ENCODE measurements at places on chromosomes 7 and 10. TPM values are rescaled to one million over a fixed set of nuclear protein-coding genes. Genes with fewer than 3 reads are reported as not detected.

DNA sequence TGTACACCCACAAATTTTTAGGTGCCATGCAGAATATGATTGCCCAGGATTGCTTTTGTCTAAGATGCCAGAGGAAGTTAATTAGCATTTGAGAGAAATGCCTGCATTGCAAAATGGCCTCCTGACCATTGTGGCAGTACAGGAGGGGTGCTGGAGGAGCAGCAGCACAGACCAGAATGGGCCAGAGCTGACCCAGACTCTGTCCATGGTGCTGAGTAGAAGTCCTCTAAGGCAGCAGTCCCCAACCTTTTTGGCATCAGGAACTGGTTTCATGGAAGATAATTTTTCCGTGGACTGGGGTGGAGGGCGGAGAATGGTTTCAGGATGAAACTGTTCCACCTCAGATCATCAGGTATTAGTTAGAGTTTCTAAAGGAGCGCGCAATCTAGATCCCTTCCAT, 217.8 kb upstream of the AGK start:
- no peak for DNase-seq

- no peak for DNase-seq
Observed at GRCh38 chr7:16438988-16439387, 17.6 kb upstream of the CRPPA start.

DNA sequence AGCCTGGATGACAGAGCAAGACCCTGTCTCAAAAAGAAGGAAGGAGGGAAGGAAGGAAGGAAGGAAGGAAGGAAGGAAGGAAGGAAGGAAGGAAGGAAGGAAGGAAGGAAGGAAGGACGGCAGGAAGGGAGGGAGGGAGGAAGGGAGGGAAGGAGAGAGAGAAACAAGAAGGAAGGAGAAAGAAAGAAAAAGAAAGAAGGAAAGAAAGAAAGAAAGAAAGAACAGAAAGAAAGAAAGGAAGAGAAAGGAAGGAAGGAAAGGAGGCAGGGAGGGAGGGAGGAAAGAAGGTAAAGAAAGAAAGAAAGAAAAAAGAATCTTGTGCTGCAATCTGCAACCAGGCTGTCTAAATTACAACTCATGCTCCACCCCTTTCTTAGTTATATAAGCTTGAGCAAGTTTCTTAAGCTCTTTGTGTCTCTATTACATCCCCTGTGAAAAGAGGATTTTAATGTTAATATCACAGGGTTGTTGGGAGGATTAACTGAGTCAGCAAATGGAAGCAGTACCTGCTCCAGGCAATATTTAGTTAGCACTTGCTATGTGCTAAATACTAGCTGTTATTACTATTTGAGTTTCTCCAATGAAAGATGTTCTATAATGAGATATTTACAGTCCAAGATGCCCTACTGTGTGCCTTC, 917.9 kb upstream of the AUTS2 start:
- no peak for DNase-seq

GRCh38 chr7:106416430-106416829, 131.6 kb upstream of the NAMPT start:
- no peak for DNase-seq

- no peak for DNase-seq
Observed at GRCh38 chr10:107085665-107086525, 78.6 kb downstream of the SORCS1 start.

GRCh38 chr7:44534501-44534900, 6.6 kb downstream of the NPC1L1 start:
- no peak for DNase-seq

DNA sequence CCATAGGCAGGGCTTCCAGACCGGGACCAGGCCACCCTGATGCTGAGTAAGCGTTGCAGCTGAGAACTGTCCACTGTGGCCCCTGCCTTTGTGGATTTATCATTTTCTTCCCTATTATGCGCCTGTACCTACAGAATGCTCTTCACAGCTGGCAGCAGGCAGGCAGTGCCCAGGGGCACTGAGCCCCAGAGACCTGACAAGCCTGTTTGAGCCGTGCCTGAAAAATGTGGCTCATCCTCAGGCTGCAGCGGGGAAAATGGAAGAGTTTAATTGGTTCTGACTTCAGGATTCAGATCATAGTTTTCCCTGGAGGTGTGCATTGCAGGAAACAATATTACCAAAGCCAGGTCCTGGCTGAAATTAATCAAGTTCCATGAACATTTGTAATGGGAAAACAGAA, 200.2 kb downstream of the ZNF438 start:
- DNase-seq: no peak

DNA sequence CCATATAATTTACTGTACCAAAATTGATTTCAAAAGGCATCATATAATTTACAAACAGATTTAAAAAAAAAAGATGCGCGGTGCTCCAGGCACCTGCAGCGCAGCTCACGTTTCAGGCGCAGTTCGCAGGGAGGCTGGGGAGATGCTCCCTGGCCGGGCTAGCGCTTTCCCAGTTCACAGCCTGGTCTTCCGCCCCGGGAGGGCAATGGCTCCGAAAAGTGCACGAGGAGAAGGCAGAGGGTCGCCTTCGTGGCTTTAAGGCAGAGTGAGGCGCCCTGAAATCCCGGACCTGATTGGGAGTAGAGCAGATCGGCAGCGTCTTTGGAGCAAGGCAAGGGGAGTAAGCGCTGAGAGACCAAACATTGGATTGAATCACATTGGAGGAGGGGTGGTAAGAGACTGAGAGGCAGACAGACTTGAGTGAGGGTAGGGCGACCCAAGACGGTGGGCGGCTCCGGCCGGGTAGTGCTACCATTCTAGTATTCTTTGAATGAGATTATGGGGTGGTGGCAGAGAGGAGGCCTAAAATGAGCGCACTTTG, 1.5 kb downstream of the NEUROG3 start:
- DNase-seq: no peak

GRCh38 chr10:29878492-29878891, 180.9 kb downstream of the JCAD start:
- DNase-seq: no peak

DNA sequence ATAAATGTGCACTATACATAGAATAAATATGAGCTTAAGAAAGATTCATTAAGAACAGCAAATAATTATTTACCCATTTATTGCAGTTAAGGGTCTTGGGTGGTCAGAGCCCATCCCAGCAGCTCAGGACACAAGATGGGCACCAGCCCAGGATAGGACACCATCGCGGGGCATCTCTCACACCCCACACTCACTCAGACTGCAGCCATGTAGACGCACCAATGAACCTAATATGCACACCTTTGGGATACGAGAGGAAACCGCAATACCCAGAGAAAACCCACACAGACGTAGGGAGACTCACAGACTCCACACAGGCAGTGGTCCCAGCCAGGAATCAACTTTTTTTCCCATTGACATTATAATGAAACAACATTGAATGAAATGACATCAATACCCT, 36.0 kb downstream of the CARD11 start:
- DNase-seq: no peak

- DNase-seq: no peak
Observed at GRCh38 chr7:51973071-51973470, 656.5 kb upstream of the COBL start.

DNA sequence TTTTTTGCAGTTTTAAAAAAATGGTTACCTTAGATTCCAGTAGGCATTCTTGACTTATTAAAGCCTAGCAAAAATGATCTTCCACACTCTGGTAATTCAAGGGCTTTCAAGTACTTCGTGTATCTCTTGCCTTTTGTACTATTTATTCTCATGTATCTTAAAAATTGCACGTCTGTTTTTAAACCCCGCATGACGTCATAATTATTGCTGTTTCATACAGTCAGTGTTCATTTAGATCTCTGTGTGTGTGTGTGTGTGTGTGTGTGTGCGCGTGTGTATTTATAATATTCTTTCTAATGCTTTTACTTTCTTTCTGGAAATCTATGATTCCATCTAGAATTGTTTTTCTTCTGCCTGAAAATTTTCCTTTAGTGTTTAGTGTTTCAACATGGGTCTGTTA, 234.2 kb downstream of the CCSER2 start:
- DNase-seq: no peak

The KIN gene
- 2.6 TPM for polyA plus RNA-seq

The ZNRF2 gene
- 1.6 TPM for polyA plus RNA-seq

The BBIP1 gene
- polyA plus RNA-seq: 11.0 TPM

The ZNF316 gene
- 4.6 TPM for polyA plus RNA-seq

The COL13A1 gene
- 9.8 TPM for polyA plus RNA-seq

The FOXI2 gene
- polyA plus RNA-seq: not detected

The ALOX5 gene
- not detected for polyA plus RNA-seq
